ENCODE measurements at places on chromosomes 2 and 18.

DNA sequence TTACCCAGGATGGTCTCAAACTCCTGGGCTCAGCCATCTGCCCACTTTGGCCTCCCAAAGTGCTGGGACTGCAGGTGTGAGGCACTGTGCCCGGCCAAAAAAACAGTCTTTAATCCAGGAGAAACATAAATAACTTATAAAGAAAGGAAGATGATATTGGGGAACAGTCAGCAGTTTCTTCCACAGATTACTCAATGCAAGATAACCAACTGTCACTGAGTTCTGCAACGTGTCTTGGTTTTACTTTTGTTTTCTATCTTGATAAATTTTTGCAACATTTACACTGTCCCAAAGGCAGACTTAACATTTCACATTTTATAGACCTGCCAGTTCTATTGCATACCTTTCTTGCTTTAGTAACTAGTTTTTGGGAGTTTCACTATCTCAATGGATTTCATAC is 71.1 kb downstream of the ANKRD44 start:
- no peak for DNase-seq

DNA sequence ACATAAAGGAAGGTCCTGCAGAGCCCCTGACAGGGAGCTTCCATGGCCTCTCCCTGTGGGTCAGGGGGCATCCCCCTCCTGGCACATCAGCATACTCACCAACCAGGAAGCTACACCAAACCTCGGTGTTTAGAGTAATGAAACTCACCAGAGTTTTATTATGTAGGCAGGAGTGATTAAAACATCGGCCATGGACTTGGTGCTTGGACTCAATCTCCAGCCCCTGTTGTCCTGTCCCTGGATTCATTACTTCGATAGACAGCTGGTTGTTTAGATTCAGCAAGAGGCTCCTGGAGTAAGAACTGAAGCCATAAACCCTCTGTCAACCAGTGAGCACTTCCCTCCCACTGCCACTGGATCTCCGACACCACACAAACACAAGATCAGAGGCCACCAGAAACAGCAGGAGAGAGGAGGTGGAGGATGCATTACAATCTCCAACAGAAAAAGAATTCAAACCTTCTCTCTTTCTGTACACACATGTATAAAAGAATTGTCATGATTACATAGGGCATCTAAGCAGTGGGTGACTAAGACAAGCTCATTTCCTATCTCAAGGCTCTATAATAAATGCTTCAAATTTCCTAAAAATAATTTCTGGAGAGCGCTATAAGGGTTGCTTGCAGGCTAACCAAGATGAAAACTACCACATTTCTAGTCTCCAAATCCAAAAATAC is 27.2 kb downstream of the TBC1D8 start:
- no peak for DNase-seq

DNA sequence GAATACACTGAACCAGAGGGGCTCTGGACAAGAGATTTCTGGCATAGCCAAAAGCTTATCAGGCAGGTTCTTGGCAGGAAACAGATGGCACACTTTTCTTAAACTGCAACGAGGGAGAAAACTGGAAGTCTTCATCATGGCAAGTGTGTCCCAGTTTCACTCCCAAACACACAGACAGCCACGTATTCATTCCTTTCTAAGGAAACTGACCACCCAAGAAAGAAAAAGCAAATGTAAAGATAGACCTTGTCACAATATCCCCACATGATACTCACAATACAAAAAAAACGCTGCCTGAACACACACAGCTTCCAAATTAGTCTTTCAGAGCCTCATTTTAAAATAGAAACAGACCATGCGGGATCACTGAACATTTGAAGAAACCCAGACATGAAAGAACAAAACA is 40.6 kb upstream of the RTTN start:
- DNase-seq = no peak

DNA sequence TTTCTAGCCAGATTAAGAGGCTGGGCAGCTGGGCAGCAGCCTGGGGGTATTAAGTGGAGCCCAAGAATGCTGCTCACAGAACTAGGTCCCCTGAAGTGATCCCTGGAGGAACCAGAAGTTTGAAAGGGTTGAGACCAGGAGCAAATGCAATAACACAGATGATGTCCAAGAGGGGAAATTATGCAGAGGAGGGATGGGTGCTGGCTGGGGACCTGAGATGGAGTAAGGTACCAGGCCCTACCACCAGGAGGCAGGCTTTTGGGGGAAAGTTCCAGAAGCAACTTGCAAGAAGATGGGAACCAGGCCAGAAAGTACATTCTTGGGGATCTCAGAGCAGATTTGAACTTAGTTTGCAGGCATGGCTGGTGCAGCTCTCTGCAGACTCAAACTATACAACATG is 175.1 kb downstream of the NCK2 start:
- peak; percentile 64 for DNase-seq

DNA sequence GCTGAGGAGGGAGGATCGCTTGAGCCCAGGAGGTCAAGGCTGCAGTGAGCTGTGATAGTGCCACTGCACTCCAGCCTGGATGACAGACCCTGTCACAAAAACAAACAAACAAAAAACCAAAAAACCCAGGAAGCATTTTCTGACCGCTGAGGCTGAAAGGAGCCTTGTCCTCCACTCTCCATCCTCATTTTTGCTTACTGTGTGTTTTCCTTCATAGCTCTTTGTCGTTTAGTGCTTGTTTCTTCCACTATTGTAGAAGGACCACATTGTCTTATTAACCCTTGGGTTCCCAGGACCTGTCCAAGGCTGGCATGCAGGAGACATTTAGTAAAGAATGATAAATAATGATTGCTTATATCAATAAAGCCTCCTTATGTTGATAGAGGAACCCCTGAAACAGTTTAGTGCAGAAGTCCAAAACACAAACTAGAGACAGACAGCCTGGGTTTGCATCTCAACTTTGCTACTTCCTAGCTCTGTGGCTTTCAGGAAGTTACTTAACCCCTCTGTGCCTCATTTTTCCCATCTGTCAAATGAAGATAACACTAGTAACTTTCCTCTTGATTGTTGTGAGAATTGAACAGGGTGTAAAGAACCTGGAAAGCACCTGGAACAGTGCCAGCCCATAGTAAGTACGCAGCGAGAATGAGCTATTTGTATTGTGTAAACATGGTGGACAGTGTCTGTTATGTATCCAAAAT is 126.0 kb downstream of the LPIN1 start:
- DNase-seq = no peak

- no peak for DNase-seq
Observed at GRCh38 chr2:191056228-191056627, 42.3 kb upstream of the STAT1 start.

DNA sequence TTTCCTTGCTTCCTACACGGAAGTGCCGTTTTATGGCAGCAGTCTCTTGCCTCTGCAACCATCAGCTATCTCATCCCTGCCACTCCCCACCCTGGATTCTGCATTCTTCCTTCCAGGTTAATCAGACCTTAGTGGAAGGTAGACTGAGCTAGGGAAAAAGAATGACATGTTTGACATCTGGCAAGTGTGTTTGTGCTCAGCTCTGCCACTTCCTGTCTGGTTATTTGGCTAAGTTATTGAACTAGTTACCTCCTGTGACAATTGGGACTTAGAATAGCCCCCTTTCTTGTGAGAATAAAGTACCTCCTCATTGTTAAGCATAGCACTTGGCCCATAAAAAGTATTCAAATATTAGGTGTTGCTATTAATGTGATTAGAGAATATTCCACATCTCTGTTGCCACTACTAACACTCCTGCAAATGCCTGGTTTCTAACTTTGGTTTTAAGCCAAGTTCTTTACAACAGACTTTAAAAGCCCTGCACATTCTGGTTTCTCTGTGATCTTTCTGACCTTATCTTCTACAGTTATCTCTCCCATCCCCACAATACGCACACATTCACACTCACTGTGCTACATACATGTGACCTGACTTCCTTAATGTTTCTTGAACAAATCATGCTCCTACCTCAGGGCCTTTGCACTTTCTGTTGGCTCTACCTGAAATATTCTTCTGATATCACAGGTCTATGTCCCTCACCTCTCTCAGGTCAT is 10.8 kb upstream of the MAPRE2 start:
- DNase-seq = no peak

GRCh38 chr2:220000080-220000479 is 372.6 kb downstream of the SLC4A3 start:
- DNase-seq = no peak

- DNase-seq = no peak
Observed at GRCh38 chr2:3533836-3534235, 14.5 kb upstream of the ADI1 start.

GRCh38 chr2:150088538-150088937 is 398.9 kb downstream of the RND3 start:
- DNase-seq = no peak

DNA sequence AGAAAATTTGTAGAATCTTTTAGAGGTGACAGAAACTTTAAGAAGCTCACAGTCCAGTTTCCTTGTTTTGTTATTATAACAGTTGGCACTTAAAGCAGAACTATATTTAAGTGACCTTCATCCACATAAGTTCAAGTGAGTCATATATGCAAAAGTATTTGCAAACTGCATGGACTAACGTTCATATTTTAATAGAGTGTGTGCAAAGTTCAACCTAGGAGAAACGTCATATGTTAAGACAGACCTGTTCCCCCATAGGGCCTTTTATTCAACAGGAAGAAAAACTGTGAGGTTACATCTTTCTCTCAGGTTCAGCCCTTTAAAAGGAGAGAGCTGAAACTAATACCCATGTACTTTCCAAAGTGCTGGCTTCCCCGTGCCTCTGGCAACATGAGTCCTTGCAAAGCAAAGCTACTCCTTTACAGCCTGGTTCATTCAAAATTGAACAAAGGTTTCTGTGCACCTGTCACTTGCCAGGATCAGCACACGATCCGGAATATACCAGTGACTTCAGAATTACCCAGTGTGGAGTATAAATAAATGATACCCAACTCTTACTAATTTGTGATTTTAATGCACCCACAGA is 280.0 kb upstream of the RAB12 start:
- DNase-seq = peak; percentile 58

DNA sequence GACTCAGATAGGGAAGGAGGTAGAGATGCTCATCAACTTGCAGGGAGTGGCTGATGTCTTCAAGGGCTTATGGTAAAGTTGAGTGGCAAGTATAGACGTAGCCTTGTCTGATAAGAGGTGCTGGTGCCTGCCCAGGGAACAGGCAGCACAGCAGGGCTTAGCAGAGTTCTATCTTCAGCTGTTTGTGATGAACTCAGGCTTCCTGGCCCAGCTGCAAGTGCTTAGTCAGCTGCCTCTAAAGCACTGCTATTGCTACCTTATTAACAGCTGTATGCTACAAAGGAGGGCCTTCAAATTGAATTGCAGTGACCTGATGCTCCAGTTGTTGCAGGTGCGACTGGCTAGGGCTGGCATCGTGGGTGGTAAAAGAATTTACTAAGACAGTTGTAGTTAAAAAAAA is 82.1 kb downstream of the TSN start:
- DNase-seq = no peak

DNA sequence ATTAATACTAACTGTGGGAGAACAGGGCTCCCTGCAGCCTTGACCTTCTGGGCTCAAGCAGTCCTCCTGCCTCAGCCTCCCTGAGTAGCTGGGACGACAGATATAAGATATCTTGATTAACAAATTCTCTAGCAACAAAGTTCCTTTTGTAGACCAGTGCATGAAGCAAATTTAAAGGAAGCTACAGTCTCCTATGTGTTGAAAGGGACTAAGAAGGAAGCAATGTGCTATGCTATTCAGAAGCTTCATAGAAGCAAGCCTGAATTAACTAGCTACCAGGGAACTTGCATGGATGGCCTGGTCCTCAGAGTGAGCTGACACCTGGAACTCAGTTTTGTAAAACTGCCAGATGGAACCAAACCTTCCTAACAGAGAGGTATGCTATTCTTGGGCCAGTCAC is 33.2 kb downstream of the RAPH1 start:
- DNase-seq = no peak

- DNase-seq = no peak
Observed at GRCh38 chr2:143085125-143085784, 44.0 kb upstream of the ARHGAP15 start.

DNA sequence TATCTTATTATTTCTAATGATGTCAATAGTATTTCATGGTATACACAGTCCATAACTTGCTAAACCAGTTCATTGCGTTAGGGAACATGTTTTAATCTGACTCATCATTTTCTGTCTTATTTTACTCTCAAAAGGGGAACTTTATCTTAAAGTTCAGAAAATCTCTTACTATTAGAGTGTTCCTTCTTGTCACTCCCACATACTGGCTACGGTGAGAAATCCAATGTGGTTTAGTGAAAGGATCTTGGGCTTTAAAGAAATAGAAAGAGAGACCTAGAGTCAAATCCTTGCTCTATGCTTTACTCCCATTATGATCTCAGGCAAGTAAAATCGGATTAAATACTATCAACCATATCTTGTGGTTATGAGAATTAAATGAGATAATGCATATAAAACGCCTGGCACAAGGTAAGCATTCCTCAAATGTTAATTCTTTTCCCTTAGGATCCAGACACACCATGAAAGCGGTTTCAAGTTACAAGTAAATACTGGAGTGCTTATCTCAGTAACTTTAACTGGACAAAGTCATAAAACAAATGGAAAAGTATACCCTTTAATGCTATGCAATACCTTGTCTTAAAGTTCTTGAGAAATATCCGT is 576.0 kb downstream of the ARHGAP15 start:
- DNase-seq = peak; percentile 78

DNA sequence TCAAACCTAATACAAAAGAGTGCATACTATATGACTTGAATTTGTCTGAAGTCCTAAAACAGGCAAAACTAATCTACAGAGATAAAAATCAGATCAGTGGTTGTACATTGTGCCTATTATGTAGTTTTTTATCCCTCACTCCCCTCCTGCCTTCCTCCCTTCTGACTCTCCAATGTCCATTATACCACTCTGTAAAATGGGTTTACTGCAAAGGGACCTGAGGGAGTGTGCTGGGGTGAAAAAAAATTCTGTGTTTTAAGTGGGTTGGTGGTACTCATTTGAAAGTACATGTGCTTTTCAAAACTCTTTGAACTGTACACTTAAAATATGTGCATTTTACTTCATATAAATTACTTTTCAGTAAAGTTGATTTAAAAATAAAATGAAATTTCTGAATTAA is 89.0 kb upstream of the UBE2E3 start:
- DNase-seq = no peak

- DNase-seq = peak; percentile 62
Observed at GRCh38 chr2:124001696-124002430, 23.2 kb upstream of the CNTNAP5 start.

DNA sequence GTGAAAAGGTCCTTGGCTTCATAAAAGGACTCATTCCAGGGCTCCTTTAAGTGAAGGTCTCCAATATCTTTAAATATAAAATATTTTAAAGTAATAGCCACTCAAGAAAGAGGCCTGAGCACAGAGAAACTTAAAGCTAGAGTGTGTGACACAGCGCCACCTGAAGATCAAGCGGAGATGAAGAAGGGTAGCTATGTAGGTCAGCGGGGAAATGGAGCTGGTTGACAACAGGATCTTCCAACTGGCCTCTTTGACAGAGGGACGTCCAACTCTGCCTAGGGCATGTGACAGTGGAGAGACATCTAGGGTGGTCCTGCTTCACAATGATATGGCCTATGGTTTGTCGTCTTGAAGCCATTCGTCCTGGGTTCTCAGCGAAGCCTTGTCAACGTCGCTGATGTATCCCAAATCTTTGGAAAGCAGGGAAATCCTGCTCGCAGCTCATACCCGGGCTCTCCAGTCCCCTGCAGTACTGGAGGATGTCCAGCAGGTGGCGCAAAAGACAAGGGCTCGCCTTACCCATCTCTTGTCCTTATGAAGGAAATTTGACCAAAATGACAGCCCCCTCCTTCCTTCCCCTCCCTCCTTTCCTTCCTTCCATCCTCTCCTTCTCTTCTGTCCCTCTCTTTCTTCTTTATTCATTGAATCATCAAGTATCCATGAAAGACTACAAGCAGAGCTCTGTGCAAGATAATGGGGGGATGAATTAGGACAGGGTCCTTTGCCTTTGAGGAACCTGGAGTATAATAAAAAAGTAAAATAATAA is 59.6 kb downstream of the LONRF2 start:
- no peak for DNase-seq

GRCh38 chr2:84085562-84085961 is 373.5 kb downstream of the SUCLG1 start:
- DNase-seq = no peak

Measured in retinal pigment epithelial cell (primary cell).